ENCODE measurements at places on chromosomes 16 and 17.

GRCh38 chr16:5581908-5582307 is 484.3 kb upstream of the EEF2KMT start:
- no peak for DNase-seq

GRCh38 chr16:64866021-64866420 is 255.8 kb downstream of the CDH11 start:
- no peak for DNase-seq

DNA sequence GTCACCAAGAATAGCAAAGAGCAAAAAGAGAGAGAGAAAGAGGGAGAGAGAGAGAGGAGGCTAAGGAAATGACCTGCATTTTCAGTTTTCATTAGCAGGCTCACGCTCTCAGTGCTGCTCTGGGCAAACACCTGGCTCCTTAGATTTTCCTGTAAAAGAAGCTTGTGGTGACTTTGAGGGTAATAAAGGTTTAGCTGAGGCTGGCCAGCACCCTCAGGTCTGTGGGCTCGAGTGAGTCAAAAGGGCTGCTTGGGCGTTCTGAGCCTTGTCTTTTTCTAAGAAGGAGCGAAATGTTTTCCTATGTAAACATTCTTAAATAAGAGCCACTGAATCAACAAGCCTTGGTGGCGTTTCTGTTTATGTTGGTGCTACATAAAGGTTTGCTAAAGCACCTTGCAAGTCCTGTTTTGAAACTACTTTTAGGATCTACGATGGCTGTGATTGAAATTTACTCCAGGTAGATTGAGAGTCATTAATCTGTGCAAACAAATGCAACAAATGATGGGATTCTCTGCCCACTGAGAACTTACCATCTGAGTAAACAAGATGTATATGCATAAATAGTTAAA is 38.8 kb downstream of the SHISA6 start:
- no peak for DNase-seq

DNA sequence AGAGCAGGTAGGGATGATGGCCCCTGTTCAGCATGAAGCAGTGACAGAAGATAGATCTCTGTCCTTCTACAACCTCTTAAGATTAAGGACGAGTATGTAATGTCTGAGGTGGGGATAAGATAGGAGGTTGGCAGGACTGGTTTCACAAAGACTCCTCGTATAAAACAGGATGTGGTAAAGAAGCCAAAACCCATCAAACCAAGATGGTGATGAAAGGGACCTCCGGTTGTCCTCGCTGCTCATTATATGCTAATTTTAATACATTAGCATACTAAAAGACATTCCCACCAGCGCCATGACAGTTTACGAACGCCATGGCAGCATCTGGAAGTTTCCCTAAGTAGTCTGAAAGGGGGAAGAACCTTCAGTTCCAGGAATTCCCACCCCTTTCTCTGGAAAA is 27.3 kb downstream of the MIS12 start:
- no peak for DNase-seq

- no peak for DNase-seq
Measured at GRCh38 chr16:2038382-2039231, 9.0 kb downstream of the NTHL1 start.

DNA sequence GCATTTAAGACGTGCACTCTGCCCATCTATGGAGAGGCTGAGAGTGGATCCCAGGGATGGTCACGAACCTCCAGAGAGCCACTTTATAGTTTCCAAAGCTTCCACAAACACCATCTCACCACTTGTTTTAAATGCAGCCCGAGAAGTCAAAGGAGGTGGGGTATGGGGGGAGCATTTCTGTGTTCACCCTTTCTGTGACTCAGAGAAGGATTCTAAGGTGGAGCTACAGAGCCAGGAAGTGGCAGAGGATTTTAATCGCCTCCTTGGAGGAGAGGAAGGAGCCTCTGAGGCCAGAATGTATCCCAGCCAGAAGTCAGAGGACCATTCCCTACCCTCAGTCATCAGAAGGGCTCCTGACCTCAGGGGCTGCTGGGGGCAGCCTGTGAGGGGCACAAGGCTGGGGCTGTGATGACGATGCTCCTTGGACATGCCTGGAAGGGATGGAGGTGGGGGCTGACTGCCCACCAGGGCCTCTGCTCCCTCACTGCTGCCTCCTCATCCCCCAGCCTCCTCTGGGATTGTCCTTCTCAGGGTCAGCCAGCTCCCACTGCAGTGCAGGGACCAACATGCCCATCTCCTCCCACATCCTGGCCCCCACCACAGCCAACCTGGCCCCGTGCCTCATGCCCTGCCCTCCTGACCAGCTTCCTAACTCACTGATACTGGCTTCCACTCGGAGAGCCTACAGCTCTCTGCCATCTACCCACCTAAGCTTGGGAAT is 2.8 kb downstream of the XYLT2 start:
- no peak for DNase-seq

DNA sequence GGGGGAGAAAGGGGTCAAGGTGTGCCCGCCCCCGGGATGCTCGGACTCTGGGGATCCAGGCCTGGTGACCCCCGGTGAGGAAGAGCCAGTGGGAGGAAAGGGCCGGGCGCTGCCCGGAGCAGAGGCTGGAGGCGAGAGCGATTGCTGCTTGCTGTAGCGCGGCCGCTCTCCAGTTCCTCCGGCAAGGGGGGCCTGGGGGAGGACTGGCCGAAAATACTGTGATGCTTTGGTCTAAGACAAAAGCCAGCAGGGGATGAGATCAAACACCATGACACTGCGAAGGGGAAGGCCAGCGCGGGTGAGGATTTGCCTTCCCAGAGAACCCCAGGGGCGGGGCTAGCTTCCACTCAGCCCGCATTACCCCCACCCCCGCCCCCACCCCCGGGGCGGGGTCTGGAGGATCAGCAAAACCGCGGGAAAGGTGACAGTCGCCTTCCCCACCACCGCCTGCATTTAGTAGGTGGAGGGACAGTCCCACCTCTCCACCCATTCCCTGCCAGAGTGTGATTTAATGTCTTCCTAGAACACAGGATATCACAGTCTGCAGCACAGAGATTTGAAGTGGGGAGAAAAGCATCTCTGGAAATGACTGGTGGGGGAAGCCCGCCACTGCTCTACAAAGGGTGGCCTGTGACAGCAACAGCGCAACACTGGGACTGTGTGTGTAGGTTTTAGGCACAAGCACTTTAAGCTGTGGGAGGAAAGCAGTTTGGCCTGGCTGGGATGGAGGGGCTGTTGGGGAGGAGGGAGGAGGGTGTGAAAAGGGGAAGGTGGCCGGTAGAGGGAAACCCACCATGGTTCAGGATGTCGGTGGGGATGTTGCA is 25.7 kb downstream of the MRC2 start:
- DNase-seq = peak; percentile 74

DNA sequence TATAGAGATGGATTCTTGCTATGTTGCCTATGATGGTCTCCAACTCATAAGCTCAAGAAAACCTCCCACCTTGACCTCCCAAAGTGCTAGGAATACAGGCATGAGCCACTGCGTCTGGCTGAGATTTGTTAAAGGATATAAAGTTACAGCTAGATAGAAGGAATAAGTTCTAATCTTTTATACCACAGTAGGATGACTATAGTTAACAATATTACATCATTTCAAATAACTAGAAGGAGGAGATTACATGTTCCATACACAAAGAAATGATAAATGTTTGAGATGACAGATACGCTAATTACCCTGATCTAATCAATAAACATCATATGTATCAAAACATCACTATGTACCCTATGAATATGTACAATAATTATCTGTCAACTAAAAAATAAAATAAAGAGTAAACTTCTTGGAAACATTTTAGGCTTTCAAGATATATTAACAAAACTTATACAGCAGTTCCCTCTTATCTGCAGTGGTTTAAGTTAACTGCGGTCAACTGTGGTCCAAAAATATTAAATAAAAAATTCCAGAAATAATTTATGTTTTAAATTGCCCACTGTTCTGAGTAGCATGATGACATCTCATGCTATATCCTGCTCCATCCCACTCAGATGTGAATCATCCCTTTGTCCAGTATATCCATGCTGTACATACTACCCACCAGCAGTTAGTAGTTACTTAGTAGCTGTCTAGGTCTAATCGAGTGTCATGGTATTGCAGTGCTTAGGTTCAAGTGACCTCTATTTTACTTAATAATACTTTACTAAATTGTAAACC is 129.2 kb upstream of the NACA2 start:
- DNase-seq = peak; percentile 61

DNA sequence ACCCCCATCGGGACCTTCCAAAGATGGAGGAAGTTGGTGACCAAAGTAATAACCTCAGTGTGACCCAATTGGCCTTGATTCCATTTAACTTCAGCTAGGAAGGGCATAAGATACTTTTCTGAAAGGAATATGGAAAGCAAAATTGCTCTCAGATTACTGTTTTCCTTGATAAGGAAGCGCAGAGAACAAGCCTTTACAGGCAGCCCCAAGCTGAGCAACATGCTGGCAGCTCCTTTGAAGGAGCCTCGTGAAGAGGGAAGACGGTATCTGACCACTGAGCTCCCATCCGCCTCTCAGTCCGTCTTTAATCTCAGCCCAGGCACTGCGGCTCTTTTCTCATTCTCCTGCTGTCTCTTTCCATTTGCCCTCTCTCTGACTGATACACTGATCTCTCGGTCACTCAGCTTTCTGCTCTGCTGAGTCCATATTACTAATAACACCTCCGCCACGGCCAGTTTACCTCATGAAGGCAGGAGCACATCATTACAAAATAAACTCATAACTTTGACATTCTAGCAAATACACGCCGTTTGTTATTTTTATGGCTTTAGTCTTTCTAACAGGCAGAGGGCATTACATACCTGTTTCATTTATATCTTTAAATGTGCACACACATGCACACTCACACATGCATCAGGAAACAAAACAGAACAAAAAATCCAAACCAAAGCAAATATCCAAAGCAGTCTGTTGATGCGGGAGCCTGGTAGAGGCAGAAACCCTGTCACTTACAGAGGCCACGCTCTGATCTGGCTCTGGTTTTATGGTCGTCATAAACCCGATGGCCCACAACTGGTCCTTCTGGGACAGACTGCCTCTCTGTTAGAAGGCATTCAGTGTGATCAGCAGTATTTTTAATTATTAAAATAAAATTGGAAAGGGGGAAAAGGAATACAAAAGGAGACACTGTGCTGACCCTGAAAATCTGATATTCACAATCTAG is 183.2 kb downstream of the AATF start:
- no peak for DNase-seq
